ENCODE measurements at places on chromosomes 1 and 21. TPM values are rescaled to one million over a fixed set of nuclear protein-coding genes. Genes with fewer than 3 reads are reported as not detected.

Gene TTC13
- polyA plus RNA-seq = 12.5 TPM

Gene TSPEAR
- not detected for polyA plus RNA-seq

Gene GPA33
- polyA plus RNA-seq = not detected

Gene CLCA1
- not detected for polyA plus RNA-seq

Gene ZBTB18
- 9.7 TPM for polyA plus RNA-seq

Gene CTNNBIP1
- polyA plus RNA-seq = 5.6 TPM

Gene KRTAP12-2
- not detected for polyA plus RNA-seq

Gene LRRC7
- polyA plus RNA-seq = not detected

Gene OR2L8
- polyA plus RNA-seq = not detected

Gene GJA8
- polyA plus RNA-seq = not detected

Gene PLCH2
- polyA plus RNA-seq = 0.21 TPM

Gene ADCY10
- 0.03 TPM for polyA plus RNA-seq

Gene LHX8
- 3.3 TPM for polyA plus RNA-seq

Gene SHE
- not detected for polyA plus RNA-seq

Gene PODN
- polyA plus RNA-seq = not detected

Gene IL12RB2
- polyA plus RNA-seq = not detected

Gene FMO2
- polyA plus RNA-seq = not detected

Gene HES3
- not detected for polyA plus RNA-seq

Gene OR2W3
- polyA plus RNA-seq = not detected

Gene IL10
- not detected for polyA plus RNA-seq

Gene TTC24
- polyA plus RNA-seq = not detected

Gene BRDT
- polyA plus RNA-seq = not detected

Gene SELE
- not detected for polyA plus RNA-seq

Gene PGLYRP4
- polyA plus RNA-seq = not detected

Gene S100A7
- not detected for polyA plus RNA-seq

Gene FLVCR1
- 14.9 TPM for polyA plus RNA-seq

Gene MYBPH
- polyA plus RNA-seq = not detected

Measured in A549 (cell line).